ENCODE measurements at places on chromosomes 5 and 9. TPM values are rescaled to one million over a fixed set of nuclear protein-coding genes. Genes with fewer than 3 reads are reported as not detected.
A peak's percentile ranks its signal among the peaks of the same experiment; 100 is the strongest.

PHF24 gene
- total RNA-seq, result 0.68 TPM

NME5 gene
- 0.66 TPM for total RNA-seq

UBE2R2 gene
- 52.4 TPM for total RNA-seq

GRCh38 chr5:140131967-140132409, 6.3 kb downstream of the IGIP start:
- no peaks in the 10 kb centered on the region for H3K27me3 ChIP-seq
- no peak for DNase-seq
- H3K4me3 ChIP-seq, result no peak overlapping the region
- H3K36me3 ChIP-seq, result no peaks in the 10 kb centered on the region

PCDHA12 gene
- 7.2 TPM for total RNA-seq

DNA sequence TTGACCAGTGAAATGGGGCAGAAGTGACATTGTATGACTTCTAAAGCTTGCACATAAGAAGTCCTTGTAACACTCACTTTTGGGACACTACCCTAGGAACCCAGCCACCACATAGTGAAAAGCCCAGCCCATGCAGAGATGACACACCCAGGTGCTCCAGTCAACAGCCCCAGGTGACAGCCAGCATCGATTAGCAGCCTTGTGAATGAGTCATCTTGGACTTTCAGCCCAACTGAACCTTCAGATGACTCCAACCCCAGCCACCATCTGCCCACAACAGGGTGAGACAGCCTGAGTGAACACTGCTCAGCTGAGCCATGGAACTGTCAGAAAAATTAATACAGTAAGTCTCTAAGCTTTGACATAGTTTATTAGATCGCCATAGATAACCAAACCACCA, 458.6 kb downstream of the ZSWIM6 start:
- no peaks in the 10 kb centered on the region for H3K27me3 ChIP-seq
- H3K27ac ChIP-seq, result no peak overlapping the region
- no peak for DNase-seq
- no peak overlapping the region for H3K4me3 ChIP-seq

OR4F3 gene
- total RNA-seq, result not detected

GZMA gene
- total RNA-seq, result not detected

GRCh38 chr5:43335681-43336080, 22.5 kb upstream of the HMGCS1 start:
- H3K4me1 ChIP-seq, result no peaks in the 10 kb centered on the region
- no peak overlapping the region for H3K4me3 ChIP-seq
- peaks cover 11% of the 10 kb centered on the region for H3K36me3 ChIP-seq

- no peaks in the 10 kb centered on the region for H3K27me3 ChIP-seq
- H3K27ac ChIP-seq, result no peak overlapping the region
- no peaks in the 10 kb centered on the region for H3K36me3 ChIP-seq
- H3K4me1 ChIP-seq, result no peaks in the 10 kb centered on the region
- DNase-seq, result no peak
- H3K4me3 ChIP-seq, result peak overlapping the region; percentile 61
These were observed 3.0 kb upstream of the SLC44A1 start for GRCh38 chr9:105241356-105242043.

DNA sequence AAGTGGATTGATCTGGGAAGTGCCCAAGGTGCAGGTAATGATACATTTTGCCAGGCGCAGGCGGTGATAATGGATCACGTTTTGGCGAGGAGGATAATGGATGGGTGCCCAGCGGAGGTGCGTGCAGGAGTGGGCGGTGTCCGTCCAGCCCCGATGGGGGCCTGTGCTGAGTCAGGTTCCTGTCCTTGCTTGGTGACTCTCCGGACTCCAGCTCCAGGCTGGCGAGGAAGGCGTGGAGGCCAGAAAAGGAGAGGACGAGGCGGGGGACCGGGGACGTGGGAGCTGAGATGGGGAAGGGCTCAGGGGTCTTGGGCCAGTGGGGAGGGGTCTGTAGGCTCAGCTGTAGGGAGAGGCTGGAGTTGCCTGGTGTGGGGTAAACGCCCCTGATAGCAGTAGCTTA, 268.3 kb downstream of the PBX3 start:
- H3K27me3 ChIP-seq, result no peaks in the 10 kb centered on the region
- no peak overlapping the region for H3K4me3 ChIP-seq
- no peak for DNase-seq
- no peak overlapping the region for H3K27ac ChIP-seq

FGFR4 gene
- 52.8 TPM for total RNA-seq

- no peaks in the 10 kb centered on the region for H3K27me3 ChIP-seq
- no peak within 1 kb of the TSS for H3K4me3 ChIP-seq
- H3K4me1 ChIP-seq, result peaks cover 9% of the 10 kb centered on the region
These were observed at the start of gene ESM1 for GRCh38 chr5:54985301-54986268. TSS of gene ESM1 (minus strand) at chr5:54985593. CDS start at chr5:54985517, 76 bp downstream.

- peaks cover under 1% of the 10 kb centered on the region for H3K36me3 ChIP-seq
- H3K27me3 ChIP-seq, result no peaks in the 10 kb centered on the region
- DNase-seq, result no peak
- H3K4me1 ChIP-seq, result no peaks in the 10 kb centered on the region
- H3K27ac ChIP-seq, result no peak overlapping the region
These were observed 139.5 kb upstream of the PRDM9 start for GRCh38 chr5:23367874-23368273.

DNA sequence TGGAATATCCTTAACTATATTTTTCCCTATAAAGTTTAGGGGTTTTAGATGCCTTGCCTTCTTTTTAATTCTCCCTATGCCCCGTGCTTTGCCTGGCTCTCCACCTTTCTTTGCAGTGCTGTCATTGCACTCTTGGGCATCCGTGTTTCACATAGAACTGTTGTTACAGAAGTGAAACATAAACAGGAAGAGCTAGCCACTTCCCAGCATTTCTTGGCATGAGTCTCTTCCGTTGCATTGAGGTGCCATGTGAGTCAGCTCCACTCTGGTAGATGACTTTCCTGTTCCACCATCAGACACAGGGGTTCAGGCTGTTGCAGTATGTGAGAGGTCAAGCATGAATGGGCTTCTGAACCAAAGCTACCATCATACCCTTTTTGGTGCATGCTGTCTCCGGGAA, 73.4 kb downstream of the ANGPTL2 start:
- H3K27ac ChIP-seq, result no peak overlapping the region
- H3K4me1 ChIP-seq, result no peaks in the 10 kb centered on the region
- no peak overlapping the region for H3K4me3 ChIP-seq
- no peaks in the 10 kb centered on the region for H3K36me3 ChIP-seq
- no peaks in the 10 kb centered on the region for H3K27me3 ChIP-seq
- no peak for DNase-seq
